ENCODE measurements at places on chromosomes 1 and 21.

DNA sequence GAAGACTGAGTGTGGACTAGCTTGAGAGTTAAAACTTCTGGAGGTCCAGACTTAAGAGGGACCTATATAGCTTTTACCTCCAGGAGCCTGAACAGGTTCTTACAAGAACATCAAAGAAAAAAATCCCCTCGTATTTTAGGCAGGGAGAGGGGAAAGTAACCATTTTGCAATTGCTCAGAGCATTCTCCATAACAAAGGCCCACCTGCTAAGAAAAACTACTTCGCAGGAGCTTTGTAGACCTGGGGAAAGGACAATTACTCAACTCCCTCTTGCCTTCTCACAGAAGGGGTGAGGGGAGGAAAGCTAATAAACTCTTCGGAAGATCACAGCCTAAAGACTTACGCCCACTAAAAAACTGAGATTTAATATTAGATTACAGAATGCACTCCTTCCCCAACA, 86.3 kb downstream of the RERE start:
- DNase-seq, result no peak

GRCh38 chr1:32894681-32895080, 6.5 kb downstream of the TMEM54 start:
- no peak for DNase-seq

DNA sequence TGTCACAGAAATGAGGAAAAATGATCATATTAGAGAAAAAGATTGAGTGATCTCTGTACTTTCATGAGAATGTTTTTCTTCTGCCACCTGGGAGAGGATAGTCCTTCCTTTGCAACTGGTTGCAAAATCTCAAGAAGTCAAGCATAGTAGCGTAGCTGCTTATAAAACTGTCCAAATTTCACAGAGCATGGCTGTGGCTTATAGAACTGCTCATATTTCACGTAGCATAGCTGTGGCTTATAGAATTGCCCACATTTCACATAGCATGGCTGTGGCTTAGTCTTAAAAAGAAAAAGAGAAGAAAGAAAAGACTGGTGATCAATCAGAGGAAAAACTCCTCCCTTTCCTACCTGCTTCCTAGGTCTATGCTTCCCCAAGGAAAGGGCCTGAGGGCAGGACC, 329.5 kb downstream of the SIPA1L2 start:
- no peak for DNase-seq

DNA sequence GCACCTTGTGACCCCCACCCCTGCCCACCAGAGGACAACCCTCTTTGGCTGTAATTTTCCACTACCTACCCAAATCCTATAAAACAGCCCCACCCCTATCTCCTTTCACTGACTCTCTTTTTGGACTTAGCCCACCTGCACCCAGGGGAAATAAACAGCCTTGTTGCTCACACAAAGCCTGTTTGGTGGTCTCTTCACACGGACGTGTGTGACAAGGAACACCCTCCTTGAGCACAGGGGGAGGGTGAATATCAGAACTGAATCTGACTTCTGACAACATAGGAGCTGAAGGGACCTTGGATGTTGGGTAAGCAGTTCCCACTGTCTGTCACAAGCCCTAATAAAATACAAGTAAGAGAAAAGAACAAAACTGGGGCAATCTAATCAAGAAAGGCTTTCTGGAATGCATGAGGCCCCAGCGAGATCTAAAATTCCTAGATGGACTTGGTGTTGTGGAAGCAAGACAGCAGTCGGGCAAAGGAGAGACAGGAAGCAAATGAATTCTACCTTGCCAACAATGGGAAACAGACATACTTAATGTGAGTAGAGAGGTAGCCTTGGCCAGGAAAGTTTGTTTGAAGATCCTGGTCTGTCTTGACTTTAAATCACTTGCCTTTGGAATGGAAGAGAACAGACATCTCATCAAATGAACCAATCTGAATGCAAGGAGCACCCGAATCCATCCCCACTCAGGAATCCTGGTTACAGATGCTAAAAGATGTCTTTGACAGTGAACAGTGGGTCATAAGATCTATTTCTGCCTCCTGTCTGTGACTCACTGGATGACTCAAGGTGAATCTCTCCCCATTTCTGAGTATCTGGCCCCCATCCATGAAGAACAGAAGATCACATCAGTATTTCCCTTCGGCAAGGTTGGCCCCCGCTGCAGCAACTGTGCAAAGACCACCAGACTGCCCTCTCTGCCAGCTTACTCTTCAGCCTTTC, 53.3 kb downstream of the OLFML3 start:
- DNase-seq, result no peak

GRCh38 chr1:66305927-66306326, 228.0 kb upstream of the SGIP1 start:
- no peak for DNase-seq

DNA sequence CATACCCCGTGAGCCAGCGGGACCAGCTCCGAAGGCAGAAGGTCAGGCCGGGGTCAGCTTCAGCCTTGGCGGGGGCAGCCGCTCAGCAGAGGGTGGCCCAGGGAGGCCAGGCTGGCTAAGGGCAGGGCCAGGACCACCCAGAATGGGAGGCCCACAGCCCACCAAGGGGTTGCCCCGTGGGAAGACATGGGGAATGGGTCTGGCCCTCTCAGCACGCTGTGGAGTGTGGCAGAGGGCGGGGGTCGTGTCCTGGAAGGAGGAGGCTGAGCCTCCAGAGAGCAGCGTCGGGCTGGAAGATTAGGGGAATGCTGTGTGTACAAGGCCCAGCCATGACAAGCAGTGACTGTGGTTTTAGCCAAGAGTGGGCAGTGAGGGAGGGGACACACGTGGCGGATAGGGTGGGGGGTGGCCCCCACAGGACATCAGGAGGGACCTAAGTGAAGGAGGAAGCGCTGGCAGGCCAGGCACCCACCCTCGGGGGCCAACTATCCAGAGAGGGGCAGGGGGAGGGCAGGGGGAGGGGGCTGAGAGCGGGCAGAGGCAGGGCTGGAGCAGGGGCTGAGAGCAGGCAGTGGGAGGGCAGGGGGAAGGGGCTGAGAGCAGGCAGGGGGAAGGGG, 43.9 kb upstream of the POFUT2 start:
- peak; percentile 70 for DNase-seq

GRCh38 chr1:94773931-94774422, 46.2 kb upstream of the SLC44A3 start:
- no peak for DNase-seq

DNA sequence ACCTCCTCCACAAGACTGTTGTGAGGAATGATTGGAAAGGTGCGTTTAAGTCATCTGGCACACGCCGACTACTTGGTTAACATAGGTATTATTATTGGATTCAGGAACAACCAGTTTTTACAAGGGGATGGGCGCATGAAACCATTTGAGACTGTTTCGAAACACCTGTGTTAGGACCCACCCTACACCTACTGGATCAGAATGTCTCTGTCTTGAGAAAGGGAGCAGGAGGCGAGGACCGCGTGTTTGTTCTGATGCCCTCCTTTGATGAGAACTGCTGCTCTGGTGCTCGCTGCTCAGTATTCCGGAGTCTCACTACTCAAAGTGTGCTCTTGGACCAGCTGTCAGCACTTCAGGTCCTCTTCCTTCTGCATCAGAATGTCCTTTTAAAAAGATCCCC, 7.3 kb downstream of the H6PD start:
- no peak for DNase-seq

GRCh38 chr1:87972811-87973210, 644.1 kb downstream of the LMO4 start:
- no peak for DNase-seq

DNA sequence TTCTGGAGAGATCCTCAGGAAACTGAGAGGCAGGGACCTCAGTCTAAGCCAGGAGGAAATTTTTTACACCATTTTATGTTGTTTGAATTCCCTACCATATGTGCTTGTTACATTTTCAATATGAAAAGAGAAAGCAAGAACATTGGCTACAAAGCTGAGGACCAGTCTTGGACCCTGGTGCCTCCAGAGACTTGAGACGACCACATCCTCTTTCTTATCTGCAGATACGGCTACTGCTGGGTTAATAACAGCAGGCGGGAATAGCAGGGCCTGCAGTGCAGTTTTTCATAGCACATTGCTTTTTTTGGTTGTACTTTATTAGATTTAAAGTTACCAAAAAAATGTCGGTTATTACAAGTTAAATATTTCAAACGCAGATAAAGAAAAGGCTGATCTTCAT, 3.9 kb downstream of the KDM4A start:
- DNase-seq, result no peak

DNA sequence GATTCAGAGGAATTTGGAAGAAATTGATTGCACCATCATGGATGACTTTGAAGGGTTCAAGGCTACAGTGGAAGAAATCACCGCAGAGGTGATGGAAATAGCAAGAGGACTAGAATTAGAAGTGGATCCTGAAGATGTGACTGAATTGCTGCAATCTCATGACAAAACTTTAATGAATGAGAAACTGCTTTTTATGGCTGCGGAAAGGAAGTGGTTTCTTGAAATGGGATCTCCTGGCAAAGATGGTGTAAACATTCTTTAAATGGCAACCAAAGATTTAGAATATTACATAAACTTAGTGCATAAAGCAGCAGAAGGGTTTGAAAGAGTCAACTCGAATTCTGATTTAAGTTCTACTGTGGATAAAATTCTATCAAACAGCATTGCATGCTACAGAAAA, 698.6 kb downstream of the PLA2G4A start:
- no peak for DNase-seq

DNA sequence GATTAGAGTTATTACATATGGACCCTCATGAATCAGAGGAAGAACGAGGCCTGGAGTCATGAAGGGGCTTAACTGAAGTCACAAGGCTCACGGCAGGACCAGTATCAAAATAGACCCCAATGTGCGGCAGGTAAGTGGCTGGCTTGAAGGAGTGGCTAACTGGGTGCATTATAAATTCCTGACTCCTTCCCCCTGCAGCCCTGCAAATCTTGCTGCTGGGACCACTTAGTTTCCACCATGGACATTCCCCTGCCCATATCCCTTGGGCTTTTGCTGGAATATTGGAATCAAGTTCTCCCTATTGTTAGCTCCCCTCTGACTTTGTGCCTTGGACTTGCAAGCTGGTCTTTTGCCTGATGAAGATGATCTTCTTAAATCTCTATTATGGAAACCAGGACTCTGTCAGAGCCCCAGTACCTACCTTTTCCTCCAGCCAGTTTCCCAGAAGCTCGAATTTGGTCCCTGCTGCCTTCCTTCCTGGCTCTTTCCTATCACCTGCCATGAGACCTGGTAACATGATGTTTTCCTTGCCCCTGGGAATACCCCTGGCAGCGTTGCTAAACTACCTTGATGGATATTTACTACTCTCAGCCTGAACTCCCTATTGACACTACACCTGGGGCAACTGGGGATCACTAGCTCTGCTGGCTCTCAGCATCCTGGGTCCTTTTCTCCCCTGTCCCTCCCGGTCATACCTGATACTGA, 156.0 kb upstream of the JUN start:
- DNase-seq, result no peak

GRCh38 chr1:64745986-64746940, 1.4 kb downstream of the RAVER2 start:
- DNase-seq, result peak; percentile 45

DNA sequence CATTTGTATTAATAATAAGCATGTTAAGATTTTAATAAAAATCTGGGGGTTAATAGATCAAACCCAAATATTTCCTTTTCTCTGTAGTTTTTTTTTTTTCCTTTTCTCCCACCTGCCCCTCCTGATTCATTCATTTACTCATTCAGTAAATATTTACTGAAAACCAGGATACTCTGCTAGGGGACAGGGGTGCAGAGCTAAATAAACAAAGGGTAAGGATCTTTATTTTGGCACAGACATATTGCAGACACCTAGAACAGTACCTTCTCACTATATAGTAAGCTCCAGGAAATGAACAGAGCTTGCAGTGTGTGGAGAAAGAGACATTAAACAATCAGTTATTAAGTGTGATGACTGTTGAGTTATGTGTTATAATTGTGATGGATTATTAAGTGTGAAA, 60.9 kb downstream of the AK5 start:
- DNase-seq, result no peak

GRCh38 chr1:208603721-208604120, 359.5 kb upstream of the PLXNA2 start:
- DNase-seq, result no peak

GRCh38 chr21:35503671-35504070, 454.6 kb upstream of the RUNX1 start:
- no peak for DNase-seq

GRCh38 chr1:201608635-201609395, 69.9 kb downstream of the NAV1 start:
- no peak for DNase-seq

DNA sequence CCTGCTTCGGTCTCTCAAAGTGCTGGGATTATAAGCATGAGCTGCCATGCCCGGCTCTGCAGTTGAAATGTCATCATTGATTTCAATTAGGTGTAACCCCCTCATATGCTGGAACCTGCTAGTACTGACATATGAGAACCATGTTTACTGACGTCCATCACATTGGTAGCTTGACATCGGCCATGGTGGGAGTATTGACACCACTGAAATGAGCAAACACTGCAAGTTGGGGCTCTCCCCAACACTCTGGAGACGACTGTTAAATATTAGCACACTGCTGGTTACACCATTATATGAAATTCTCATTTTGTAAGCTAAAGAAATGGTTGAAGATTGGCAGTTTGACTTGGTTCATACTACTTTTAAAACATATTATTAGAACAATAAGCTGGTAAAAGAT, 63.7 kb downstream of the CNST start:
- DNase-seq, result no peak

- no peak for DNase-seq
Measured at GRCh38 chr1:167678422-167678821, 43.4 kb upstream of the MPZL1 start.

GRCh38 chr1:18957532-18958300, 1.2 kb upstream of the IFFO2 start:
- no peak for DNase-seq

- DNase-seq, result no peak
Measured at GRCh38 chr1:85196358-85196757, 4.5 kb downstream of the SYDE2 start.

DNA sequence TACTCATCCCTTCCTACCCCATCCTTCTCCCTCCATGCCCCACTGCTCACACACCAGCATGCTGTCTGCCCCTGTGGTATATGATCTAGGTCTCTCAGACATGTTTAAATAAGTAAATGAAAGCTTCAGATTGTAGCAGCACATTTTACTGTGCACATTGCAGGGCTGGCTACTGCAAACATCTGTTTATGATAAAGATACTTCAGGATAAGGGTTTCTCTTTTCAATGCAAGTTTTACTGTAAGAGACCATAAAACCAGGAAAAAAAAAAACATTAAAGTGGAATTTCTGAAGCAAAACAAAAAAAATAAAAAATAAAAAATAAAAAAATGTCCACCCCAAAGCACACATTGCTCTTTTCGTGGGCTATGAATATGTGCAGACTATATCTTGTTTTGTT, 184.4 kb downstream of the USH2A start:
- DNase-seq, result peak; percentile 26

GRCh38 chr1:174414203-174414602, 33.6 kb upstream of the GPR52 start:
- DNase-seq, result no peak

DNA sequence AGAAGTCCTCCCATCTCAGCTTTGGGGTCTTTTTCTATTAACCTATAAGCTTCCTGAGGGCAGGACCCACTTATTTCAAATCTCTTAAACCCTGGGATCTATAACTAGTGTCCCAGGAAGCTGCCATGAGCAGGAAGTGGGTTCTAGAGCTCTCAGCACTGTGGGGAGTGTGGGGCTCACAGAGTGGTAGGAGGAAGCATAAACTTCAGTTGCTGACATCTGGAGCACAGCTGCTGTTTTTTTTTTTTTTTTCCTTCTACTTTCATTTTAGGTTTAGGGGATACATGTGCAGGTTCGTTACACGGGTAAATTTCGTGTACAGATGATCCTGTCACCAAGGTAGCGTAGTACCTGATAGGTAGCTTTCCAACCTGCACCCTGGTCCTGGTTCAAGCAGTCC, 59.3 kb downstream of the AK4 start:
- no peak for DNase-seq

Measured in SK-N-SH (cell line).